IMR-90 (cell line): ENCODE measurements at places on chromosomes 3 and 15. TPM values are rescaled to one million over a fixed set of nuclear protein-coding genes. Genes with fewer than 3 reads are reported as not detected.

The CHRNA5 gene
- 0.54 and 1.4 TPM in 2 replicates for total RNA-seq

The GNAT1 gene
- total RNA-seq, result not detected in 2 replicates

The STARD5 gene
- total RNA-seq, result 4.4 and 5.0 TPM in 2 replicates

The SERPINI1 gene
- total RNA-seq, result 0.36 and 1.1 TPM in 2 replicates
